Activated T-cell treated with anti-CD3 and anti-CD28 coated beads for 1 hour (primary cell): ENCODE measurements at places on chromosomes 5 and 9.

GRCh38 chr5:142250119-142250518 lies 74.7 kb downstream of the SPRY4 start:
- DNase-seq, result no peak

GRCh38 chr9:125540497-125540896 lies 166.5 kb downstream of the MAPKAP1 start:
- DNase-seq, result no peak

DNA sequence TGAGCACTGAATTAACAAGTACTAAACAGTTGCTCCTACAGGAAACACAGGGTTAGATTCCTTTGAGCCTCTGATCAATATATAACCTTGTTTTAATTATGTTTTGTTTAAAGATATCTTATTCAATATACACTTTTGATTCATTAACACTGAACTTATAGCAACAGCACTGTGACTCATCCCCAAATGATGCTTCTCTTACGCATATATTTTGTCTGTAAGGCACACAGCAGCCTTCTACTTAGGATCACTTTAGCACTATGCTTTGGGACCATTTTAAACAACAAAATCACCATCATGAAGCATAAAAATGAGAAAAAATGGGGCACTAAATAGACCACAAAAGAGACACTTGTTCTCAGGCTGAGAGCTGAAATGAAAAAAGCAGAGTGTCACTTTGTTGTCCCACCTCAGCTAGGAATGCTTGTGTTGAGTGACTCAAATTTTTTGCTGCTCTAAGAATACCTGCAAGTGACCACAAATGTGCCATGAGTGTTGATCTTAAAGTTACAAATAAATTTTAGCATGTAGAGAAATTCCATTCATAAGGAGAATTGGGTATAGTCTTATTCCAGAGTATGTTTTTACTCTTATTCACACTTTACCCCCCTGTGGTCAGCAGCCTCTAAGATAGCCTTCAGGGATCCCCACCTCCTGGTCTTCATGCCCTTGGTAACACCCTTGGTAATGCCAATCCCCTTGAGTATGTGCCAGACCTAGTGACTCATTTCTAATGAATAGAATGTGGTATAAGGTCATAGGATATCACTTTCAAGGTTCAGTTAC lies 252.7 kb upstream of the IL12B start:
- DNase-seq, result no peak

- no peak for DNase-seq
Observed at GRCh38 chr5:149640350-149640999, 59.2 kb downstream of the ARHGEF37 start.

DNA sequence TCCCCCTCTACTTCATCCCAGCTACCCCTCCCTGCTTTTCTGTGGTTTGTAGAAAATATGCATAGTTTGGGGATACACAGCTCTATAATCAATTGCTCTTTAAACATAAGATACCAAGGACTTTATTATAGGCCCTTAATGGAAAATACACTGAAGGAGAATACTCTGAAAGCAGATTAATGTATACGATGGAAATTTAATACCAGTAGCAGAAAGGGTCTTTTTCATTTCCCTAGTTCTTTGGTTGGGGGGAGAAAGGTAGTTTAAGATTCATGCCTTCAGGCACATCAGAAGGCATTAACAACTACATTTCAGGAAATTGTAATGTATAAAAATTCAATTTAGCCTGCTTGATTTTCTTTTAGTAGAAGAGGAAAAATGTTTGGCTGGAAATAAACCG lies 452.9 kb upstream of the ZNF608 start:
- no peak for DNase-seq

DNA sequence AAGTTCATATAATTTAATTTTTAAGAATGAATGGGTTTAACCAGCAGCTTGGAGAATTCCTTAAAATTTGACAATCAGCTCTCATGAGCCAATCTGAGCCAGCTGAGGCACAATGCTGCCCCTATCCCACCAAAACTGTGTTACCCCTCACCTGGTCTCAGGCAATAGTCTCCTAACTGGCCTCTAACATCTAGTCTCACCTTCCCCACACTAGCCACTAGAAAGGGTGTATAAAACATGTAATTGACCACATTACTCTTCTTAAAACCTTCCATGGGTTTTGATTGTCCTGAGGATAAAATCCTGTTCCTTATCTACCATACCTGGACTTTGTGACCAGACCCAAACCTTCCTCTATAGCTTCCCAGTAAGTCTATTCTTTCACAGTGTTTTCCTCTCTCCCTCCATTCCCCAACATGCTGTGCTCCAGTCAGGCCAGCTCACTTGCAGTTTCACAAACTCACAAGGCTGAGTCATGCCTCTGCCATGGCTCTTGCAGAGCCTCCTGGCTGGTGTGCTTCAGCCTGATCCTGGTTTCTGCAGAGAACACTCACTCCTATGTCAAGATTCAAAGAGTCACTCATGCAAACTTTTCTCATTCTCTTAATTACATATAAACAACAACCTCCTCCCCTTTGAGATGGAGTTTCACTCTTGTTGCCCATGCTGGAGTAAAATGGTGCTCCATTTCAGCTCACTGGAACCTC lies 16.0 kb upstream of the ZCCHC7 start:
- no peak for DNase-seq

GRCh38 chr9:2158111-2158610 lies 143.0 kb downstream of the SMARCA2 start:
- no peak for DNase-seq

DNA sequence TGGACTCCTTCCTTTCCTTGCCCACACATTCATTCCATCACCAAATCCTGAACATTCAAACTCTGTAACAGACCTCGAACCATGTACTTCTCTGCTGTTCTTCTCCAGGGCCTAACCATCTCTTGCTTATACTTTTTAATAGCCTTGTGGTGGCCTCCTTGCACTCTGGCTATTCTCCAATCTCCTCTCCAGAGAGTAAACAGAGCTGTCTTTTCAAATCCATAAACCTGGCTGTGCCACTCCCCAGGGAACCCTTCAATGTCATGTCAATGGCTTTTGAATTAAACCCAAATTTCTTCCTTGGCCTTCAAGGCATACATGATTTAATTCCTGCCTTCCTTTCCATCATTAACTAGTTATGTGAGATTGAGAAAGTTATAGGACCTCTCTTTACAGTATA lies 277.6 kb upstream of the EFNA5 start:
- no peak for DNase-seq

- DNase-seq, result no peak
Observed at GRCh38 chr5:178115136-178115813, 1.9 kb downstream of the N4BP3 start.

DNA sequence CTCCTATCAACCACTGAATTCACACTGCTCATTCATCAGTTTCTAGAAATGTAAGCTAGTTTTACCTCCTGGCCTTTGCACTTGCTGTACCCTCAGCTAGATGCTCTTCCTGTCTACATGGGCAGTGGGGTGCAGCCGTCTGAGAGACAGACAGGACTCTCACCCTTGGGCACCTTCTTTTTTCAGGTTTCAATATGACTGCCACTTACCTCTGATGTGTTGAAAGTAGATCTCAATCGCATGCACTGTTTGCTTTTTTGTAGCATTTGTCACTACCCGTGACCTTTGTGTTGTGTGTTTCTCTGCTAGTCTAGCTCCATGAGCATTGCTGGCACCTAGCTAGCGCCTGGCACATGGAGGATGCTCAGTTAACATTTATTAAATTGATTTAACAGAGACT lies 403.1 kb upstream of the TRPC7 start:
- DNase-seq, result no peak

GRCh38 chr5:18465833-18466681 lies 831.8 kb downstream of the TAF11L14 start:
- peak; percentile 3 for DNase-seq

GRCh38 chr9:99103054-99103895 lies 1.6 kb upstream of the TGFBR1 start:
- no peak for DNase-seq

GRCh38 chr9:101849102-101849707 lies 110.8 kb upstream of the GRIN3A start:
- DNase-seq, result no peak

- no peak for DNase-seq
Observed at GRCh38 chr5:165996201-165996875, 2295.1 kb upstream of the WWC1 start.
